ENCODE measurements at places on chromosomes 11 and 22.

GRCh38 chr22:48065892-48066291 is 1303.4 kb downstream of the TBC1D22A start:
- DNase-seq, result no peak

DNA sequence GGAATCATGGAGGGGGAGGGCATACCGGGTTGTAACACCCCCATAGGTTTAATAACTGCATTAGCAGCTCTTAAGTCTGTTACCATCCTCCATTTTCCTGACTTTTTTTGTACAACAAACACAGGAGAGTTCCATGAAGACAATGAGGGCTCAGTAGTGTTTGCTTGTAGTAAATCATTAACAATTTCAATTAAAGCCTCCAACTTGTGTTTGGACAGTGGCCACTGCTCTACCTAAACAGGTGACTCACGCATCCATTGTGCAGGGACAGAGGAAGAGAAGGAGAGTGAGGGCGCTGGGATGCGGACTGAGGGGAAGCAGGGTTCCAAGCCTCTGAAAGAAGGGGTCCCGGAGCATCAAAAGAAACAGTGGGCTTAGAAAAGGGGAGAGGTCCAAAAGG is 21.3 kb upstream of the MTNR1B start:
- DNase-seq, result no peak

GRCh38 chr11:1039481-1040427 is 3.2 kb upstream of the MUC6 start:
- DNase-seq, result no peak

GRCh38 chr22:50626850-50627641 is 906 bp downstream of the ARSA start:
- no peak for DNase-seq

DNA sequence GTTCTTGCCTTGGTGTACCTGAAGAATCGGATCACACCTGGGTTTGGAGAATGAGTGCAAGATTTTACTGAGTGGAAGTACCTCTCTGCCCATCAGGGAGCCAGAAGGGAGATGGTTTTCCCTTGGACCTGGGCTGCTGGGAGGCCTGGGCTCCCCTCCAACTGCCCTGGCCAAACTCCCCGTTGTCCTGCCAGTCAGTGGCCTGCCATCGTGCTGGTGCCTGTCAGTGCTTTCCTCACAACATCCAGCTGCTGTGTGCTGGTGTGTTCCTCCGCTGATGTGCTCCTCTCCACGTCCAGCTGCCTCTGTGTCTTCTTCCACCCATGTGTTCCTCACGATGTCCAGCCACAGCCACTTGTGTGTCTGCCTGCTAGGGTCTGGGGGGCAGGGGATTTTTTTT is 87.9 kb upstream of the CLPB start:
- DNase-seq, result no peak

DNA sequence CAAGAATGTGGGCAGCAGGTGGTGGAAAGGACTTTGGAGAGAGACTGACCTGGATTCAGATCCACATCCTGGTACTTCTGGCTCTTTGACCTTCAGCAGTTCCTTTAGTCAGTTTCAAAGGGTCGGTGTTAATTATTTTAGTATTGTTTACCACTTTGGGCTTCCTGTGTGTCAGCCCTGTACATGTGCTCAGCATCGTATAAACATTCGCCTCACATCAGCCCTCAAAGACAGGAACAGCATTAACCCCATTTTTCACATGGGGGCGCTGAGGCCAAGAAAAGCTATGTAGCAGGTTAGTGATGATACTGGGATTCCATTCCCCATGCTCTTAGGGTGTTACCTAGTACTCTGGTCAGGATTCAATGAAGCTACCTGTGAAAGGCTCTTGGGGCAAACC is 72.1 kb upstream of the YWHAH start:
- DNase-seq, result no peak

DNA sequence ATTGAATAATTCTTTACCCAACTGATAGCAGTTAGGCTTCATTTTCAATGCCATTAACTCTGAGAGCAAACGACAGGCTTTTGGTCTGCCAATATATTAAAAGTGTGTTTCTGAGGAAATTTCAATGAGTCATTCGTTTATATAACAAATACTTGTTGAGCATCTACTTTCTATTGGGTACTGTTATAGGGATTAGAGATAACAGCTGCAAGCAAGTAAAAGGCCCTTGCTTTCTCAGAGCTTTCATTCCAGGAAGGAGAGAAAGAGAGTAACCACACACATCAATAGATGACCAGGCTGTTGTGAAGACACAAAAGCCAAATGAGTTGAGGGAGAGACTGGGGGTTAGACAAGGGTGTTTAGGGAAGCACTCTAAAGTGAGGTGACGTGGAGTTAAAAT is 35.7 kb downstream of the CD44 start:
- no peak for DNase-seq

DNA sequence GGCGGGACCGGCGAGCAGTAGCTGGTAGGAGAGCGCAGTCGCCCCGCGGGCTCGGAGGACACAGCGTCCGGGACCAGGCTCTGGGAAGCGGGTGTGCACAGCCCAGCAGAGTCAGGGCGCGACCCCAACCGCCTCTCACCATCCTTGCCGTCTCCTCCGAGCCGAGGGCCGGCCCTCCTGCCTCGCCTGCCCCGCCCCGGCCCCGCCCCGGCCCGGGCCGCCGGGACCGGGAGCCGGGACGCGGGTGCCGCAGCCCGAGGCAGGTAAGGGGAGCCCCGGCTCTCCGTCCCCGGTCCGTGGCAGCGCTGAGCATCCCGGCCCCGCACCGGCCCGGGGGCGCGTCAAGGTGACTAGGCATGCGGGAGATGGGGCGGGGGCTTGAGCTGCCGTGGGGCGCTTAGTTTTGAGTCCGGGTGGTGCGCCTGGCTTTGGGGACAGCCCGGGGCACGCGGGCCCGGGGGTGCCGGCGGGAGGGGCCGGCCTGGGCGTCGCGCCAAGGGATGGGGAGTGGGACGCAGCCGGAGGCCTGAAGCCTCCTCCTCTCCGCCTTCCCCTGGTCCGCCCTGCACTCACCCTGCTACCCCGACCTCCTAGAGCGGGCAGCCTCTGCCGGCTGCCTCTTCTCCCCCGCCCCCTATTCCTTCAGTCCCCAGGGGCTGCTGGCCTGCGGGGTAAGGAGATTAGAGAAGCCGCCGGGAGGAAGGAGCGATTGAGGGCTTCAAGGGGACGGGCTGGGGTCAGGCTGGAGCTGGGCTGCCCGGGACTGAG is at the start of gene ABCG4:
TSS of gene ABCG4 (plus strand) at position 35 of the 768 bp plus-strand sequence. CDS start 914 bp downstream, outside the sequence.
- DNase-seq, result no peak

- peak; percentile 37 for DNase-seq
Observed at GRCh38 chr11:10450462-10451425, 4.3 kb upstream of the AMPD3 start.

GRCh38 chr11:104997288-104997687 is 25.7 kb downstream of the CASP5 start:
- no peak for DNase-seq

DNA sequence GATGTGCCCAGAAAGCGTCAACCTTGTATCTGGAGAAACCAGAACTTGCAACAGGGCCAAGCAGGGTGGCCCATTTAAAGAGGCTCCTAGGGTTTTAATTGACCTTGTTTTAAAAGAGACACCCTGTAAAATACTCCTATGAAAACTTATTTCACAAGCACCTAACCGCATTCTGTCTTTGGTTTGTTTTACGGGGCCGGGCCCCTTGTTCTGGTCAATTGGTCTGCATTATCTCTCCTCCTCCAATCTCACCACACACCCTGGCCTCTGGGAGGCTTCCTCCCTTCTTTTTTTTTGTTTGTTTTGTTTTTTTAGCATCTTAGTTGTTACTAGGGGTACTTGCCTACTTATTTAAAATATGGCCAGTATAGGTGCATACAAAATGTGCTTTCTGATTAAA is 4.7 kb downstream of the EHF start:
- no peak for DNase-seq

- peak; percentile 98 for DNase-seq
Observed at GRCh38 chr11:925496-926301, at the start of gene AP2A2. Gene AP2A2, plus strand, starts transcription at chr11:925870. Its CDS starts 152 bp downstream, at chr11:926022.

GRCh38 chr11:11615086-11615485 is 6.7 kb downstream of the GALNT18 start:
- no peak for DNase-seq

DNA sequence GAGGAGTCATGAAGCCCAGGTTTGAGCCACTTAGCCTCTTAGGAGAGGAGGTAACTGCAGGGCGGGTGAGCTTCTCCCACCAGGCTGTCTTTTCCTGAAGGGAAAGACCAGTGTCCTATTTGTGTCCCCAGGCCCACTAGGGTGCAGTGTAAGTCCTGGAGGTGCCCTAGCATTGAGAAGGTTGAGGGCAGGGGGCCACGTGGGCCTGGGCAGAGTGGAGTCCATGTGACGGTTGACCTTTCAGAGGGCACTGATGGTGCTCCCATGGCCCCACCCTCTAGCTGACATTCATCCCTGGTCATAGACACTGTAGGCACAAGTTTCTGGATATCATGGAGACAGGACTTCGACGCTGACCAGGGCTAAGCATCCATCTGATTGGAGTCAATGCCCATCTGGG is 44.1 kb upstream of the TP53I11 start:
- DNase-seq, result no peak

GRCh38 chr11:33722590-33723234 is 13.5 kb downstream of the CD59 start:
- DNase-seq, result no peak

DNA sequence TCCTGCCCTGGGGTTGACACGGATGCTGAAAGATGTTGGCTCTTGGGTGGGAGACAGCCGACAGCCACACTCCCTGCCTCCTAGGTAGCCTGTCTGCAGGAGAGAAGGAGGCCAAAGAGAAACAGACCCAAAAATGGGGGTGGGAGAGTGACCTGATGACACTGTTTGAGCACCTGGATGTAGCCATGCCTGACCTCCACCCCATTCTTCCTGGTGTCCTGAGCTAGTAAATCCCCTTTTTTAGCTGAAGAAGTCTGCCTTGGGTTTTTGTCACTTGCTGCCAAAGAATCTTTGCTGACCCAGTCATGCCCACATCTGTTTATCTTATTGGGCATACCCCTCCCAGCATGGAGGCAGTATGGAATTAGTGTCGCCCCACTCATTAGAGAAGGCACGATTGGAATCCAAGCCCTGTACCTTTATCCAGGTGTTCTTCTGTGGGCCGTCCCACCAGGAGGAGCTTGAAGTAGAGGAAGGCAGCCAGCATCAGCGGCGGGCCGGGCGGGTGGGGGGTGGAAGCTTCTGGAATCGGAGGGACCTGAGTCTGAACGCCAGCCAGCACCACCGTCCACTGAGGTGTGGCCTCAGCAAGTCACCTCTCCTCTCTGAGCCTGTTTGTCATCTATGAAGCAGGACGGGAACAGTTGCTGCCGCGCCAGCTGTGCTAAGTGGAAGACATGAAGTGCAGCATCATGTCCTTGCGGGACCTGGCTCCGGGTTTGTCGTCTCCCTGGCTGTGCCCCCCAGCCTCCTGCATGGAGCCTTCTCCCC is 37.8 kb downstream of the IGHMBP2 start:
- no peak for DNase-seq

GRCh38 chr11:60375316-60375715 is 3.0 kb upstream of the MS4A7 start:
- no peak for DNase-seq

DNA sequence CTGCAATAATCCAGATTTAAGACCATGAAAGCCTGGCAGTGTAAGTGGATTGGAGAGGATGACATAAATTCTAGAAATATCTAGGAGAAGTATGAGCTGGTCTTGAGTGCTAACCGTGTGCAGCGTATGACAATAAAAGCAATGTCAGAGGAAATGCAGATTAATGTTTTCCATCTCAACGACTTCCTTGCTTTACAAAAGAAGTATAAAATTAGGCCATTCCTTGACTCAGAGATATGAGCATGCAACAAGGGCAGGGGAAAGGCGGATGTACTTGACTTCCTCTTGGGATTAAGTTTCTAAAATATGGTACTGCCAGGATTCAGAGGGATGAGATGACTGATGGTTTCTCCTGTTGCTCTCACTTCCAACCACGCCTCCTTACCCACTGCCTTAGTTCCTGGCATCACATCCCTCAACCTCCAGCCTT is 32.3 kb downstream of the ADAMTS15 start:
- DNase-seq, result no peak

DNA sequence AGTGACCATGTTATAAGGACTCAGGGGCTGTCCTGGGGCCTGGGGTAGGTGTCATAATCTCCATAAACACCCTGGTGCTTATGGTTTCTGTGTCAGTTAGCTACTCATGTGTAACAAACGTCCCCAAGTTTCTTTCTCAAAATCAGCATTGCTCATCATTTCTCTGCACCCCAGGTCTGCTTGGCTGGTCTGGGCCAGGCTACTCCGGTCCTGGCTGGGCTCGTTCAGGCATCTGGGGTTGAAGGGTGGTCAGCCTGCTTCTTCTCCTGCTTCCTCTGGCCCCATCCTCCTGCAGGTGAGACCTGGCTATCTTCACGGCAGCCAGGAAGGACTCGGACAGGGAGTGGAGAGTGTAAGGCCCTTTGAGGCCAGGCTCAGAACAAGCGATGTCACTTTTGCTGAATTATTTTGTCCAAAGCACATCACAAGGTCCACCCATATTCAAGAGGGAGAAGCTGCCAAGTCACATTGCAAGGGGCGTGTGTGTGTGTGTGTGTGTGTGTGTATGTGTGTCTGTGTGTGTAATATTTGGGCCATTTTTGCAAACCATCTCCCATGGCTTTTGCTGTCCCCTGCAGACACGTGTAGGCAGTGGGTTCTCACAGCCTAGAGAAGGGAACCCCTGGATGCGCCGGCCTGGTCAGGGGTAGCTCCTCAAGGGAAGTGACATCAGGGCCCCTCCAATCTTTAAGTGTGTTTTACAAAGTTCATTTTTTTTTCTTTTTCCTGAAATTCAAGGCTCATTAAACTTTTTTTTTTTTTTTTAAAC is 535.8 kb downstream of the TBC1D22A start:
- no peak for DNase-seq

DNA sequence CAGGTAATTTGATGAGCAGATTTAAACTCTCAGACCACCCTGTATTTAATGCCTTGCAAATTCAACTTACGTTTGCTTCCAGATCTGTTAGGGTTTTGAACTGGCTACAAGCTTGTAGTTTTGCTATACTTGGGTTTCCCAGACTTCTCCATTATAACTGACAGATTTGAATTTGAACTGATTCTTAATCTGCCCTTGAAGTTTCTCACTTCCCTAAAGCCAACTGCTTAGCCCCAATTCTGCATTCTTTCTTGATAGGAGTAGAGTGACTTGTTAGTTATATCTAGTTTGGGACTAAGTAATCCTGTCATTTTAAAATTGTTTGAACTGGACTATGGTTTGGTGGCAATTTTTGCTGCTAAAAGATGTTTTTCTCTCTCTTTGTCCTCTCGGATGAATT is 9.7 kb downstream of the LAYN start:
- no peak for DNase-seq

- no peak for DNase-seq
Observed at GRCh38 chr11:67030976-67031375, 8.0 kb downstream of the SYT12 start.

- no peak for DNase-seq
Observed at GRCh38 chr11:72238492-72239312, 5.3 kb downstream of the PHOX2A start.

GRCh38 chr11:122204206-122204605 is 88.2 kb upstream of the BLID start:
- DNase-seq, result no peak

DNA sequence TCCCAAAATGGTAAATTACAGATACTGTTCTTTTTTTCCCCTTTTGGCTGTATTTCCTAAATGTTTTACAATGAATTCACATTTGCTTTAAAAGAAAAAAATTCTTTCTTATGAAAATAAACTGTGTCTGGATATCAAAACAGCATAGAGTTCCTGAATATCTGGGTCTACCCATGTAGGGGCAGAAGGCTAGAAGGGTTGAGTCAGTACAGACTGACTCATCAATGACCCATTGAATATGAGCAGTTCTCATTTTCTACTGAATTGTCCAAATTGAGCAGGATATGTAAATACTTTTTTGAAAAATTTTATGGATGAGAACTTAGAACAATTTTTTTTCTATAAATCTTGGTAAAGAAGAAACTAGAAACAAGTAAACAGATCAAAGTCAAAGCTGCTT is 16.3 kb upstream of the C11orf87 start:
- no peak for DNase-seq

- no peak for DNase-seq
Observed at GRCh38 chr11:114762408-114762807, 84.1 kb downstream of the NXPE2 start.
